ENCODE measurements at places on chromosomes 2 and 18.

GRCh38 chr2:1581965-1582625 lies 162.2 kb downstream of the PXDN start:
- no peak for DNase-seq

- no peak for DNase-seq
Measured at GRCh38 chr2:68230241-68231060, 21.9 kb downstream of the PPP3R1 start.

DNA sequence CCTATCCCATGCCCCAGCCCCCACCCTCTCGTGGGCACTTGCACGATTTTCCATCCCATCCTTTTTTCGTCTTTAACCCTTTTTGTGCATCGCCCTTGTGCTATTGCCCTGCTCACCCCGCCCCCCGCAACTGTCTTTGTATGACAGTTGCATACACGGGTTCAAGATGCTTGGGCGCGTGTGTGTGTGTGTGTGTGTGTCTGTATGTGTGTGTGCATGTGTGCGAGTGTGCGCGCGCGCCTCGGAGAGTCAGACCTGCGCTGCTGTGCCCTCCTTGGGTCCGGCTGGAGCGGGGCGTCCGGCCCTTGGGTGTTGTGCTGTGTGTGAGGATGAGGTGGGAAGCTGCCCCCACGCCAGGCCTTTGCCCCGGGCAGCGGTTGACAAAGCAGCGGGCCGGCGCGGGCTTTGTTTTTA lies 230.7 kb downstream of the HAUS1 start:
- no peak for DNase-seq

DNA sequence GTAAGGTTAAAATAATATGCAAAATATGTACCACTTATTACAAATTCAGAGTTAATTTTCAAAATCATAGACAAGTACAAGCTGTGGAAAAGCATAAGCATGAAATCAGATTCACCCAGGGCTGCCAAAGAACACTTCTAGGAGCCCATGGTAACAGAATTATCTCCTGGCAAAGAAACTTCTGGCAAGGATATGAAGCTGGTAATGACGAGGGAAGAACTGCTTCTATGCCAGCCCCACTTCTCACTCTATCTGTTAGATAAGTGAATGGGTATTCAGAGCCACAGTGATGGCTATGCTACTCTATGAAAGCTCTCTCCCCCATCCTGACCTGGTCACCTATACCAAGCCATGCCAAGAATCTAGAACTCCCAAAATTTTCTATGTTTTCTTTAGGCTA lies 36.9 kb upstream of the PDE1A start:
- DNase-seq = no peak

DNA sequence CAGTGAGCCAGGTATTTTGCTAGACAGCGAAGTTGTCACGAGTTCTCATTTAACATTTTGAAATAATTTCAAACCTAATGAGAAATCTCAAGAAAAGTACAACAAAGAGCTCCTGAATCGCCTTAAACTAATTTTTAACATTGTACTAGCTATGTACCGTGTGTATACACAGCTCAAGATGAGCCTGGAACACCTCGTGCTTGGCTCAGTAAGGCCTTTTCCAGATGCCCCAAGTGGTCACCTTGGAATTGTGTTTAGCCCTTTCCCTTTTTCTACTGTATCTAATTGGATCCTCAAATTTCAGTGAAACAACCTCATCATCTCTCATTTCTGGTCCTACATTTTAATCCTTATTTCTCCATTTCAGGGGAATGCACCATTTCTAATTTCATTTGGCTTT lies 7.2 kb downstream of the PTPN4 start:
- DNase-seq = no peak

DNA sequence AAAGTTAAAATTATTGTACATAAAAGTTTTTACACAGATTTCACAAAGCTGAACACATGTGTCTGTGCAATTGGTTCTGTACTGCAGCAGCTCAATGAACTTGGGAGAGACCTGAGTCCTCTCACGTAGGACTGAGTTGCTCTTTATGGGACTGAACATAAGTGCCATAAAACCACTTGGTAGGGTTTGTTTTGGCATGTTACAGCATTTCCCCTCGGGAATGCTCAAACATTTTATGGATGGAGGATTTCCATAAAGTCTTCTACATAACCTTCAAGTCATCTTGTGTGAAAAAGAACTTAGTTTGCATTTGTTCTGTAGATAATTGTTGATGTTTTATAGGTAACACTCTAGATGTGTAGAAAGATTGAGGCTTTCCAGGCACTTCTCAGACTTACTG lies 15.9 kb downstream of the LYPD6 start:
- no peak for DNase-seq

GRCh38 chr2:26772064-26773001 lies 8.2 kb downstream of the SLC35F6 start:
- no peak for DNase-seq

DNA sequence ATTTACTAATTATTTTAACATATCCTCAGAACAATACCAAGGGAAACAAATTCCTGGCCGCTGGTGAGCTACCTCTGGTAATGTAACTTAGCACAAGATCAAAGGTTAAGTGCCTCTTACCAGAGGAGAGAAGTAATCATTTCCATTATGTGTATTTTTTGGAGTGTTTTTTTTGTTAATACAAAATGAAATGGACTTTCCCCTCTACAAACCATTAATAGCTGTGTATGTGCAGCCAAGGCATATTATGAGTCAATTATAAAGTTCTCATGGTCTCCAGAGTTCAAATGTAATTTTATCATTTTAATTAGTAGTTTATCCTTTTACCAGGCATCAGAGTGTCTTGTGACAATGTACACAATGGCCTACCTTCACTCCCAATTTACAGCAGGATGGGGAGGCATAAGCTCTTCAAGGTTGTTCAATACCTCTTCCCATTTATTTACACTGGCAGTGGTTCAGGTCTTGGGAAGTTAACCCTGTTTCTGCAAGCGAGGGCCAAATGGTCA lies 242.2 kb downstream of the TGIF1 start:
- DNase-seq = no peak
